Stimulated activated CD8-positive, alpha-beta memory T cell treated with anti-CD3 and anti-CD28 coated beads, Interleukin-4, amount 100 ng/mL, for 1 hour (primary cell): ENCODE measurements at places on chromosomes 7 and 10.

GRCh38 chr7:117148971-117149370 lies 173.9 kb downstream of the WNT2 start:
- no peak for DNase-seq

DNA sequence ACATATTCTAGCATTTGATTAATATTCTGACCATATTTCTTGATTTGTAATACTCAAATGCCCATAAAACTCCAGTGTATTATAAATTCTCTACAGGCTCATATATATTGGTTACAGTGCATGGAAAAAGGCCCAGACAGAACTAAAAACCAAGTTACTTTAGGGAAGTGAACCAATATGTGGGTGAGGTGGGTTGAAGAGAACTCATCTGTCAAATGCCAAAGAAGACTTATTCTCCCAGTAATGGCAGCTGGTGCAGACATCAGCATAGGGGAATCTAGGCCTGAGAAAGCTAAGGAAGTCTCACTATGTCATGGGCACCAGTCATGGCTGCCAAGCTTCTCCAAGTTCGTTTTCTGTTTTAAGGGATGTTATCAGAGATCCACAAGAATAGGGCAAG lies 30.6 kb downstream of the ZNF248 start:
- no peak for DNase-seq

DNA sequence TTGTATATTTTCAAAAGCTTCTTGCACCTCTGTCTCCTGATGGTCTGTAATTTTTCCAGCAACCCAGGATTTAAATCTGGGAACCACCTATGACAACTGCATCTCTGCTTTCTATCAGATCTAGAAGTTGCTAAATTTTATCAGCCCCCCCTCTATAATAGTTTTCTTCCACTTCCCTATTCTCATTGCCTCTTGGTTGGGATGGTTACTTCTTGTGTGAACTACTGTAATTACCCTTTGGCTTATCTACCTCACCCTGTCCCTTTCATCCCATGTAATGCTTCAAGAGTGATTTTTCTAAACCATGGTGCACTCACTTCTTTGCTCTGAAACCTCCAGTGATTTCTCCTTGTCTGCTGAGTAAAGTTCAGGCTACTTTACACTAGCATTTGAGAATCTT lies 92.3 kb downstream of the BMPR1A start:
- no peak for DNase-seq

- no peak for DNase-seq
Observed at GRCh38 chr7:129949292-129950133, 3.2 kb downstream of the UBE2H start.

DNA sequence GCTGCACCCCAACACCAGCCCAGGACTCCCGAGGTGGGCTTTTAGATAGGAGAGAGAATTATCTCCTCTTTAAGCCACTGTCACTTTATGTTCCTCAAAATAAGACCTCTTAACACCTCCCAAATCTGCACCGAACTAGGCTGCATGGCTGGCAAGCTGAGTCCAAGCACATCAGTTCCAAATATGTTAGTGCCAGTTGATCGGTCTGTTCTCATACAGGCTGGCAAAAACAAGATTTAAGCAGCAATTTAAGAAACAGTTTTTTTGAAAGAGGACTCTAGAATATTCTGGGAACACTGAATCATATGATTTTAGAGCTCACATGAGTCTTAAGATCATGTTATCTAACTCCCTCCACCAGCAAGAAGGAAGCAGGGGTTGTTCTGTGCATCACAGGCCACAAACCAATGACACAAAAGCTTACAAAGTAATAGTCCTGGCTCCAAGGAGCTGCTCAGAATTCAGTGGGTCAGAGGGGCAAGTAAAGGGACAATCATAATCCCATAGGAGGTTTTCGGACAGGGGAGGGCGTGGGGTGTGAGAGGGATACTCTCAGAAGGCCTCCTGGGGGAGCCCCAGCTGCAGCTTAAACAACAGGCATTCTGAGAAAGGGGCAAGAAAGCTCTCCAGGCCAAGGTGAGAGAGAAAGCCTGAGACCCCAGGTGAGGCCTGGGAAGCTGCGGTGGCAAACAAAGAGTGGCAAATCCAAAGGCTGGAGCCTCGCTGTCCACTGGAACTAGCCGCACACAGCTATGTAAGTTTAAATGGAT lies 7.1 kb downstream of the COBL start:
- DNase-seq = no peak

DNA sequence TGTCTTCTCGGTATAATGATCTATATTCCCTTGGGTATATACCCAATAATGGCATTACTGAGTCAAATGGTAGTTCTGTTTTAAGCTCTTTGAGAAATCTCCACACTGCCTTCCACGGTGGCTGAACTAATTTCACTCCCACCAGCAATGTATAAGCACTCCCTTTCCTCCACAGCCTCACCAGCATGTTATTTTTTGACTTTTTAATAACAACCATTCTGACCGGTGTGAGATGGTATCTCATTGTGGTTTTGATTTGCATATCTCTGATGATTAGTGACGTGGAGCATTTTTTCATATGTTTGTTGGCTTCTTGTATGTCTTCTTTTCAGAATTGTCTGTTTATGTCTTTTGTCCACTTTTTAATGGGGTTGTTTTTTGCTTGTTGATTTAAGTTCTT lies 33.6 kb downstream of the KIAA1217 start:
- DNase-seq = no peak

GRCh38 chr10:494149-494542 lies 195.3 kb downstream of the DIP2C start:
- DNase-seq = no peak

- DNase-seq = no peak
Observed at GRCh38 chr7:89094269-89094668, 298.7 kb upstream of the TEX47 start.

DNA sequence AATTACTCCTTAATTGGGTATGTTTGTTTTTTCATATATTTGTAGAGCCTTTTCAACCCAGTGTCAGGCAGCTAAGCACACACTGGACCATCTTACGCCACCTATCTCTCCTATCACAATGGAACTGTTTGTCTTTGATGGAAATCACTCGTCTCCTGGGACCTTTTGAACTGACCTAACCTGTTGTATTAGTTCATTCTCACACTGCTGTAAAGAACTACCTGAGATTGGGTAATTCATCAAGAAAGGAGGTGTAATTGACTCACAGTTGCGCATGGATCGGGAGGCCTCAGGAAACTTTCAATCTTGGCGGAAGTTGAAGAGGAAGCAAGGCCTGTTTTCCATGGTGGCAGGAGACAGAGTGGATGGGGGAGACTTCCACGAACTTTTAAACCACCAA lies 182.0 kb downstream of the TCERG1L start:
- DNase-seq = no peak
